Activated B cell treated with CpG ODN at 0.5 μM for 24 hours (primary cell): ENCODE measurements at places on chromosomes 7 and 10.

- no peak for DNase-seq
These were observed 690.3 kb upstream of the FOXK1 start for GRCh38 chr7:3991731-3992231.

DNA sequence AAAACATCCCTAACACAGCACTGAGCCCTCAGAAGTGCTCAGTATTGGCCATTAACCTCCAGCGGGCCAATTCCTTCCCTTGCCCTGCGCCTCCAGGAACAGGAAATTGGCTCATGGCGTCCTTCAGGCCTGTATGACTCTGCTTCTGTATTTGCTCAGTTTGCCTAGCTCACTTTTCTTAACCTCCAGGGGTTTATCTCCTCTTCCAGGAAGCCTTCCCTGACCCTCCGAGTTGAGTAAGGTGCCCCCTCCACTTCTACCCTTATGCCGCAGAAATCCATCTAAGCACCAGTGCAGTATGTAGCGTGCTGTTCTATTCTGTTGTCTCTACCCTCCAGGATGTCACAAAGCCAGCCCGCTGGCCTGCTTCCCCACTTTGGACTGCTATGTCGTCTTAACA is 1.1 kb upstream of the SFXN4 start:
- DNase-seq, result no peak

DNA sequence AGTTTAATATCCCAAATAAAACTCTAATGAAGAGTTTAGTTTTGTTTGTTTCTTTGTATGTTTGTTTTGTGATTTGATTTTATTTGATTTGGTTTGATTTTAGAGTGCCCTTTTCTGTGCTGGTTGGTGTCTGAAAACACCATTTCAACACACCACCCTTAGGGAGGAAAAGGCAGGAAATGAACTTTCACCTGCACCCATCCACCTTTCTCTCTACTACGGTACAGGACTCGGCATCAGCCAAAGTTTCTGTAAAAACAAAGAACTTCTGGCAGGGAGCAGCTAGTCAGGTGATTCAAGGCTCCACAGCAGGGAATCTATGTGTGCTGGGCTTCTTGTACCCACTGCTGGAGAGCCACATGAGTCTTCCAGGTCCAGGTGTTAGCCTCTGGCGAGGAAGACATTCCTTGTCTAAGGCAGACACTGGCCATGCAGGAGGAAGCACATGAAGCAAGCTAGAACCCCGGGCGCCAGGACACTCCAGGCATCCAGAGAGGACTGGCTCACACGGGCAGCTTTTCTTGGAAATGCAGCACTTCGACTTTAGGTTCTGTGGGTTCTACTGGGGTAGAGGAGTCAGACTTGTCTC is 22.1 kb upstream of the STK17A start:
- no peak for DNase-seq

DNA sequence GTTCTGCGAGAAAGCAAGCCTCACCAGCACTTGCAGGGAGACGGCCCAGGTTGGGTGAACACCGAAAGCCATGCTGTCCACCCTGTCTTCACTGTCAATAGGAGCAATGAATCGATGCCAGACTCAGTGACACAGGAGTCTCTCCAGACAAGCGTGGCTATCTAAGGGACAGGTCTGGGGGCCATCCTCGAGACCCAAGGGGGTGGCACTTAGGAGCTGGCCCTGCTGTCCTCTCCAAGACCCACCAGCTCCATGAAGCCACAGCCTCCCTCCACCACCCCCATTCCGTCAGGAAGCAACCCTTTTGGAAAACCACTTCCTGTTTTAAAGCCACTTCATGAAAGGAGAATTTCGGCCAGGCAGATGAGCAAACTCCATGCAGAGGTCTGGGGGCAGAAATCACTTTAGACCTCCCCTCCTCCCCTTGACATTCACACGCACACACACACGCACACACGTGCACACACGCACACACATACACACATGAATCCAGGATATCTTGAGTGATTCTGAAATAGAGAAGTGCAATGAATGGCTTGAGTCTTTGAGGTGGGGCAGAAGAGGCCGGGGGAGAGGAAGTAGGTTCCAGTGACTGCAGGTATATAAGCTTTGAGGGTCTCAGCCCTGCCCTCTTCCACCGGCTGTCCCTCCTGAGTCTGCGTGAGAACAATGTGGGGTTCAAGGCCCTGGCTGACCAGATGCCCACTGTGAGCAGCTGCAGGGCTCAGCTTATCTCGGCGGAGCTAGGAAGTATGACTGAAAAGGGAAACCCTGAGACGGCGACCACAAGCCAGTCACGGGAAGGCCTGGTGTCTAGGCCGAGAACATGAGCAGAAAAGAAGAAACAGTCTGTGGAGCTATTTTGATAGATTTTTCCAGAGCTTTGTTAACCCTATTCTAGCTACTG is 25.0 kb downstream of the RGS10 start:
- peak; percentile 59 for DNase-seq

DNA sequence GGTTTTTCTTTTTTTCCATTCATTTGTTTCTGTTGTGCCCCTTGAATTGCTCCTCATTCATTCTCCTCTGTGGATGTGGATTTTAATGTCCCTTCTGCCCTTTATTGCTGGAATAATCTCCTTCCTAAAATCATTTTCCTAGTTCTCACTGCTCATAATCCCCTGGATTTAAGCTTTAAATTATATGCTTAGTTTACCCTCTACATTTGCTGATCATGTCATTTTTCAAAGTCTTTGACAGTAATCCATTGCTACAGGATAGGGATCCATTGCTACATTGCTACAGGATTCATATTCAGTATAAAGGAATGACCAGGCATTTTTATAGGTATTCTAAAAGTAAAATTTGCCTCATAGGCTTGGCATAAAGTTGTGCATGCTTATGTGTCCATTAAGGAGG is 14.3 kb downstream of the ADAM22 start:
- DNase-seq, result no peak

DNA sequence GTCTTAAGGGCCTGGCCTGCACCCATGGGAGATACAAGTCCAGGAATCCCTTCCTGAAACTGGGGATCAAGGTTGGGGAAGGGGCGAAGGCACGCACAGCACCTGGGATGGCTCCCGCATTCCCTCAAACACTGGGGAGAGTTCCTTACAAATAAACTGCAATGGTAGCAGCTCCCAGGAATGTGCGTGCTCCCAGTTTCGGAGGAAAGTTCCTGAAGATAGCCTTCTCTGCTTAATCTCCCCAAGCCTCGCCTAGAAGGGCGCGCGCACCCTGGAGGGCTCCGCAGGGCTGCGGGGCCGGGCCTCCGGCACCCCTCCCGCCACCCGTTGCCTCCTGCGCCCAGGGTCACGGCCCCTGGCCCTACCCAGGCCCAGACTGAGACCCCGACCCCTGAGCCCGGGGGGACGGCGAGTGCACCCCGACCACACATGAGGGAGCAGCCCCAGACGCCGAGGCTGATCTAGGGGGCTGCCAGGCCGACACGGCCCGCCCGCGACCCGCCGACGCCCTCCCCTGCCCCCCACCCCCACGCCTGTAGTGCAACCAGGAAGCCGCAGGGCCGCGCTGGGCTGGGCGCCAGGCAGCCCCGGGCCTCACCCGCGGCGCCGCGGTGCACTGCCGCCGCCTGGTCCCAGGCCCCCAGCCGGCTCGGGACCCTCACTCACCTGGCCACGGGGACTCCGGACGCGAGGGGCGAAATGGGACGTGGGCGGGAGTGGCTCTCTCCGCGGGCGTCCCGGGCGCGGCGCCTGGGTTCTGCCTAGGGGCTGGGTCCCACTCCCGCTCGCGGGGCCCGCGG is 460 bp downstream of the ANXA11 start:
- DNase-seq, result peak; percentile 49

- no peak for DNase-seq
These were observed 159.3 kb downstream of the ST7 start for GRCh38 chr7:117112640-117113039.

DNA sequence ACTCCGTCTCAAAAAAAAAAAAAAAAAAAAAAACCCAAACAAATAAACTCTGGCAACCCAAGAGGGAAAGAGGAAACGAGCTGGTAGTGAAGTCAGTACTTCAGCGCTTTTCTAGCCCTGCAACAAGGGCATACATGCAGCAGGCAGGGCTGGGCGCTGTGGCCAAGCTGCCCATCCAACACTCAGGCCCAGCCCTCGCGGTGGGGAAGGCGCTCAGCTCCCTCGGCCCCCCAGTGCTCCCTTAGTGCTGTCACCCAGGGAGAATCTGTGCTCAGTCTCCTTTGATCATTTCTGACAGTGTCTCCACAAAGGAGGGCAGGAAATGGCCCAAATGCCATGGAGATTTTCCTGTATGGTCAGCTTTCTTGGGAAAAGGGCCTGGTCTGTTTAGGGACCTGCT is 97.2 kb downstream of the SMURF1 start:
- DNase-seq, result no peak

DNA sequence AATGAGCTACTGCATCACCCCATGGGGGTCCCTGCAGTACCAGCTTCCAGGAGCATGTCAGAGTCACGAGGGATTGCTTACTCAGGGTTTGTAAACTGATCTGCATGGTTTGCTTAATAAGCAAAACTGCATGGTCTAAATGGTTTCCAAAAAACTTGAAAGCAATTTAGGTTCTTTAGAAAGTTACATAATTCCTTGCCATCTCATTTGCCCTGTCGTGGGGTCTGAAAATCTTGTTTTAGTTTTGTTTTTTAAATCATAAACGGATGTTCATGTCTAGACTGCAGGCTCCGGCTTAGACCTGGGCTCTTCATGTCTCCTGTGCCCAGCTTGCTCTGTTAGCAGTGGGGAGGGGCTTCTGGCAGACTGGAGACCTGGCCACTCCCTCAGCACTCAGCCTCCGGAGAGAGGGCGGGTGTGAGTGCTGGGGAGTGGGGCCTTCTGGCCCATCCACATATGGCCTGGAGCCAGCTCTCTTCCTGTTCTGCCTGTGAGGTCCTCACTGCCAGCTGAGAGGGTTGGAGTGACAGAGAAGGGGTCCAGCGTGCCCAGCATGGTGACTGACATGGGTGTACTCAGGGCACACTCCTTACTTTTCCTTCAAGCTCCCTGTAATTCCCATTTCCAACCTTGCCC is 17.5 kb downstream of the PRF1 start:
- DNase-seq, result no peak

DNA sequence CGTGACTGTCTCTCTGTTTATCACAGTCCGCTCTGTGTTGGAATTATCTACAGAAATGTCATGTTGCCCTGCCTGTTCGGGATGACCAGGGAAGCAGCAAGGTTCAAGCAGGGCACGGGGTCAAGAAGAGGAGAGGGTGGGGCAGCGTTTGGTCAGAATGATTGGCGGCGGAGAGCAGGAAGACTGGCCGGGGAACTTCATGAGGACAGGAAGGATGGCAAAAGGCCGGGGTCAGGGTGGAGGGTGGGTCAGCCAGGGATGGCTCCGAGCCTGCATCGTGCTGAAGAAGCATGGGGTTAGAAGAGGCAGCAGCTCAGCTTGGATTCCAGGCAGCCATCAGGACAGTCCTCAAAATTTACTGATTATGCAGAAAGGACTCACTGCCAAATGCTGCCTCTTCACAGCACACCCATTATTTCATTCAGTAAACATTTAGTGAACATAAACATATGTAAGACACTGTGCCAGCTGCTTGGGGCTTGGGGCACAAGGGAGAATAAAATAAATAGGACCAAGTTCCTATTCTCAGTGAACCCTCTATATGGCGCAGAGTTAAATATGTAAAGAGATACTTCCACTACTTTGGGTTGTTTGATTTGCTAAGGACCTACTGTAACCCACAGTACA is 42.8 kb downstream of the WNT2 start:
- no peak for DNase-seq

GRCh38 chr10:24446739-24447138 is 237.8 kb downstream of the KIAA1217 start:
- DNase-seq, result no peak

- DNase-seq, result no peak
These were observed 92.0 kb downstream of the TMEM106B start for GRCh38 chr7:12303062-12303461.

DNA sequence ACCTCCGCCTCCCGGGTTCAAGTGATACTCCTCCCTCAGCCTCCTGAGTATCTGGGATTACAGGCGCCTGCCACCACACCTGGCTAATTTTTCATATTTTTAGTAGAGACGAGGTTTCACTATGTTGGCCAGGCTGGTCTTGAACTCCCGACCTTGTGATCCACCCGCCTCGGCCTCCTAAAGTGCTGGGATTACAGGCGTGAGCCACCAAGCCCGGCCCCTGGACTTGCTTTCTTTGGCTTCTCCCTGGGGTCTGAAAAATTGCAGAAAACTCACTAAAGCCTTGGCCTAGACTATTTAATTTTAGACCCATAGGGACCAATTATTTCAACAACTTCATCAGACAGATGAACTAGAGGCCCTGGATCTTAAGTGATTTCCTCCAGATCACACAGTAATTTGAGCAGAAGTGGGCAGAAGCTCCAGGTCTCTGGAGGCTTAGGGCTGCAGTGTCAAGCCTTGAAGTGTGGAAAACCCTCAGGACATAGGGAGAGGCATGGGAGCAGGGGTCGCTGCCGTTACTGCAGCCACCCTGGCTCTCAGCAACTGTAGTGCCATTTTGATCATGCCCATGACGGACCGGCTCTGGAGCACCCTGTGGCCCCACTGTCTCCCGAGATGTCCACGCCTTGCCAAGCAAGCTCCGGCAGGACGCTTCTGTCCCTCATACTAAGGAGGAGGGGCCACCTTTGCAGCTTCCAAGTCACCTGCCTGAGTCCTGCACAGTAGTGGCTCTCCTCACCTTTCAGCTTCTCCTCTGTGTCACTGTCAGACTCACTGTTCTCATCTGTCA is 72.4 kb downstream of the DENND2A start:
- no peak for DNase-seq

DNA sequence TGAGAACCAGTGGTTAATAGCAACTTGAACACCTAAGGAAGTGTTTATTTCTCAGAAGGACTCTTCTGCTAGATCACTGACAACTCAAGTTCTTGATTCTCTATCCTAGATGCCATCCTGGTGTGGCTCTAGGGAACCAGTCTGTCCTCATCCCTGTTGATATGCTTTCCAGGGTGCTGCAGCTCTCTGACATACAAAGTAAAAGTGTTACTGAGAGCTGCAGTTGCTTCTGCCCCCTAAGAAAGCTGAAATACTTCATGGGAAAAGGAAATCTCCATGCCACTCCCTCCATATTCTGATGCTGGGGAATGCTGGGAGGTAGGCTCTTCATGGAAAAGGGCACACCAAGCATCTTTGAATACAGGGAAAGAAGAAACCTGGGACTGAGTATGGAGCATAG is 168.1 kb downstream of the KLF6 start:
- no peak for DNase-seq

DNA sequence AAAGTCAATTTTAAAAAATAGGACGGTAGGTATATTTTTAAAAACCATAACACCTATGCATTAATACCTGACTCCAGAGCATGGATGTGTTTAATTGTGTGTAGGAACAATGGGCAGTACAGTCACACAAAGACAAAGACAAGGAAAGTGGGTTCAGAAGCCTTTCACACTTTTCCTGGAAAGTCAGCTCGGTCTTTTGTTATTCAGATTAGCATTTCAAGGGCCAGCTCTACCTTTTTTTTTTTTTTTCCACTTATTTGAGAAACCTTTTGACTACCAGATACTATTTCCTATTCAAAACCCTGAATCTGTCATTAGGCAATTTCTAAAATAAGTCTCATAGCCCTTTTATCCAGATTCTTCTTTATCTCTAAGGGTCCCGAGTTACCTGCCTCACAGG is 401.9 kb downstream of the PARD3 start:
- no peak for DNase-seq

GRCh38 chr10:127048630-127049029 is 143.4 kb downstream of the DOCK1 start:
- no peak for DNase-seq
